AG10803 (cell line): ENCODE measurements at places on chromosomes 16 and 17.
A peak's percentile ranks its signal among the peaks of the same experiment; 100 is the strongest.

DNA sequence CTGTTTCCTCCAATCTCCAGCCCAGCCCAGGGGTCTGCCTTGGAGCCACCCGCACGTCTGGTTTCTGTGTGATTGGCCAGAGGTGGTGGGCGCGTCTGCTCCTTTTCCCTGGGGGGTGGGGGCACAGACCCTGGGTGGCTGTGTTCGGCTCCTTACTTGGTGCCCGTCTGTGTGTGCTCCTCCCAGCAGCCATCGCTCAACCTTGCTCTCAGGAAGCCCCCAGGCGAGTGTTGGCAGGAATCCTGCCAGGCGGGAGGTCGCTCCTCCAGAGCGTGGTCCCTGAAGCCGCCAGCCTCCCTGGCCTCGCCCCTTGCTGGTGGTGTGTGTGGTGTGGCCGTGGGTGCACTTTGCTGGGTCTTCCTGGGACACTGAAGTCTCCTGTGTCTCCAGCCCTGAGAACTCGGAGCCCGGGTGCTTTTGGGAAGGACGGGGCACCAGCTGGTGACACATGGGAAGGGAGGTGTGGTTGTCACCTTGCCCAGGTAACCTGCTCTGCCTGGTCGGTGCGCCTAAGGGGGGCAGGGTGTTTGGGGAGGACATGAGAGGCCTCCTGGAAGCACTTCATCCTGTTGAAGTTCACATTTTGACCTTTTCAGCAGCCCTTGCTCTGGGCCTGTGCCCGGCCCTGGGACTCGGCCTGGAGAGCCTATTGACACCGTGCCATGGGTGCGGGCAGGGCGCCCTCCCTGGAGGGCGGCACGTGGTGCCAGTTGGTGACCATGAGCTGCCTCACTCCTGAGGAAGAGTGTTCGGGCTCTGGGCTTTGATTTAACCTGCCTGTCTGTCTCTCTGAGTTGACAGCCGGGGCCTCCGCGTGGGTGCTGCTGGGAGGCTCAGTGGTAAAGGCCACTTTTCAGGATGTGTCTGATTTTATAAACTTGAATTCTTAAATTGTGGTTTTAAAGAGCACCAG, 49.0 kb upstream of the ZNF750 start:
- DNase-seq = no peak

GRCh38 chr17:13474073-13474800, 127.5 kb downstream of the HS3ST3A1 start:
- peak; percentile 7 for DNase-seq

GRCh38 chr16:333406-334094, 19.0 kb downstream of the AXIN1 start:
- DNase-seq = no peak

DNA sequence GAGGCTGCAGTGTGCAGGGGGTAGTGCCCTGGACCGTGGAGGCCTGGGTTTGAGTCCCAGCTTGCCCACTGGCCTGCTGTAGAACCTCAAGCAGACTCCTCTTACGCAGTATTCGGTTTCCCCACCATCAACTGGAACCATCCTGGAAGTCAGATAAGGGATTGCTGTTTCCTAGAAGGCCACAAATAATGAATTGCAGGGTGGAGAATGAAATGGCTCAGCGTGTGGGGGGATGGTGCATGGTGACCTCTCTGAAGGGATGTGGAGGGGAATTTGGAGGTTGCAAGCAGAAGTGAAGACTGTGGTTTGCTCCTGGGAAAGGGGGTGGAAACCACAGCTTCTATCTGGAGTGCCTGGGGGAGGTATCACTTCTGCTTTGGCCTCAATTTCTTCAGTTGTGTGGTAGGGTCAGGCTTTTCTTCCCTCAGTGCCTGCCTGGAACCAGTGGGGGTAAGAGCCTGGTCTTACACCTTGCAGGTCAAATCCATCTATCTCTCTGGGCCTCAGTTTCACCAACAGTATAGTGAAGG, 1.7 kb downstream of the ADGRG5 start:
- no peak for DNase-seq

- DNase-seq = no peak
Measured at GRCh38 chr16:11676799-11677198, 8.5 kb downstream of the SNN start.

DNA sequence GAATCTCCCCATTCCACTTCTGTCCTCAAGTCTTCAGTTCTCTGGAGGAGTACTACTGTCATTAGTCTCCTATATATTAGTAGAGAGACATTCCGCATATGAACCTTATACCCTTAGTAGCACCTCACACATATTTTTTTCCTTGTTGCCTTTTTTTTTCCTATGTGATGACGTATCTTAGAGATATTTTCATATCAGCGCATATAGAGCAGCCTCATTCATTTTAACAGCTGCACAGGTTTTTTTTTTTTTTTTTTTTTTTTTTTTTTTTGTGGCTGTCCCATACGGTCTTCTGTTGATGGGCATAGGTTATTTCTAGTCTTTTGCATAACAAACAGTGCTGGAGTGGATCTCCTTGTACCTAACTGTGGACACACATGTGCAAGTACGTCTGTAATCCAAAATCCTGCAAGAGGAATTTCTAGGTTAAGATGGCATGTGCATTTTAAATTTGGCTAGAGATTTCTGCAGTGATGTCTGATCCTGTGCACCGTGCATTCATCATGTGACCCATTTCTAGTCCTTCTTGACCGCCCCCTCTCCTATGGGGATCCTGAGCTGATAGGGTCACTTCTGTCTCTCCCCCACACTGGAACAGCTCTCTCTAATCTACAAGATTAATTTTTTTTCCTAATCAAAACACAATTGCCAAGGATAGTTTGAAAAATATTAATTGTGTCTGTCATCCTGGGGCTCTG, 64.8 kb downstream of the PRKCB start:
- no peak for DNase-seq

DNA sequence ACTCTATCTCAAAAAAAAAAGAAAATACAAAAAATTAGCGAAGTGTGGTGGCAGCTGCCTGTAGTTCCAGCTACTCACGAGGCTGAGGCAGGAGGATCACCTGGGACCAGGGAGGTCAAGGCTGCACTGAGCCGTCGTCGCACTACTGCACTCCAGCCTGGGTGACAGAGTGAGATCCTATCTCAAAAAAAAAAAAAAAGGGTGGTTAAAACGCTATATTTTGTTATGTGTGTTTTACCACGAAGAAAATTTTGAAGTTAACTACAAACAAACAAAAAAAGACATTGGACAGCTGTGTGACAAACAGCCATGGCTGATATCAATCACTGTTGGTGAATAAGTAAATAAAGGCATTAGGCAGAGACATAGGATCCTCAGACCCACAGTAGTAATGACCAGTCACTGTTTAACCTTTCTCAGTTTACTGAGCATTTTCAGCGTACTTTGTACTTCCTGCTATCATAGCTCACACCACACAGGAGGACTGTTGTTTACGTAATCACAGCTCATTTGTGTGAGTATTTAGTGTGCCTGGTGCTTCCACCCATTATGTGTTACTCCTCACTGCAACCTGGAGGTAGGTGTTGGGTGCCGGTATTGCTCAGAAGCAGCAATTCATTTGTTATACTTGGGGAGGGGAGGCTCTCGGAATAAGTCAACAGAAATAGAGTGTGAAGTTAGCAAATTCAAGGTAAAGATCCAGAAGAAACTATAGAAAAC, 55.4 kb downstream of the COPRS start:
- DNase-seq = no peak

GRCh38 chr16:58885528-58886170, 151.5 kb upstream of the GOT2 start:
- peak; percentile 8 for DNase-seq

DNA sequence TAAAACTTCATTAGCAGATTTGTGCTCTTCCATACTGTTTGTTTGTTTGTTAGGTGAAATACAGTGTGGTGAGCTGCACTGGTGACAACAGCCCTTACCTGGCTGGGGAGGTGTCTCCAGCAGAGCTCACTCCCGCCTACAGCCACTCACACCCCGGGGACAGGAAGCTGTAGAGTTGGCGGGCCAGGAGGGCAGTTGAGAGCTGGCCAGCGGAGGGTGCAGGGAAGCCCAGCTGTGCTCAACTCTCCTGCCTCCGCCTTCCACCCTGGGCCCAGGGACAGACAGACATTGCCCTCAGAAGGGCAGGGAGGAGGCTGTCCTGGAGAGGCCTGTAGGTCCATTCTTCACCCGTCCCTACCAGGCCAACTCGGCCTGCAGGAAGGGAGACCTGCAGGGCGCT, 48.6 kb upstream of the PVALEF start:
- no peak for DNase-seq

- peak; percentile 20 for DNase-seq
Measured at GRCh38 chr17:7856011-7856810, 1.1 kb downstream of the NAA38 start.

GRCh38 chr16:57003439-57004386, 14.4 kb downstream of the NLRC5 start:
- no peak for DNase-seq

DNA sequence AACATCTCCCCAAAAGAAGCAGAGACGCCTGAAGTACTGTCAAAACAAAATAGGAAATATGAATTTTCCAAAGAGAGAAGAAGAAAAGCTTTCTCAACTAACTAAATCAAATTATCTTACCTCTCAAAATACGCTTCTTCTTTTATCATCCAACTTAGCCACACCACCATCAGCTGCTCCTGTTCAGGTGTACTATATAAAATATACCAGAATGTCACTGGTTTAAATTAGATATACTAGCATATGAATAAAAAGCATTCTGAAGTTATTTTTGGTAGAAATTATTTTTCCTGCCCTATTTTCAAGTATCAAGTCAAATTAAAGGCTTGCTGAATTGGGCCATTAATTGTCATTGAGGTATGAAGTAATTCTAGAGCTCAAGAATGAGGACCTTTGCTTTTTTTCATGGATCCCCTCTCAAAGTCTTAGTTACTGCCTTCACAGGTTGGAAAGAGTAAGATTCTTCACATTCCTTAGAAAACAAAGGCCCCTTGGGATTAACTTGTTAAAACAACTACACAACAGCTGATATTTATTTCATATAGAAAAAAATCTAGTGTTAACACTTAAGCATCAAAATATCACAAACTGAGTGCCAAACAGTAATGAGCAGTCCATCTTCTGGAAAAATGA, 30.1 kb downstream of the INTS2 start:
- DNase-seq = no peak

DNA sequence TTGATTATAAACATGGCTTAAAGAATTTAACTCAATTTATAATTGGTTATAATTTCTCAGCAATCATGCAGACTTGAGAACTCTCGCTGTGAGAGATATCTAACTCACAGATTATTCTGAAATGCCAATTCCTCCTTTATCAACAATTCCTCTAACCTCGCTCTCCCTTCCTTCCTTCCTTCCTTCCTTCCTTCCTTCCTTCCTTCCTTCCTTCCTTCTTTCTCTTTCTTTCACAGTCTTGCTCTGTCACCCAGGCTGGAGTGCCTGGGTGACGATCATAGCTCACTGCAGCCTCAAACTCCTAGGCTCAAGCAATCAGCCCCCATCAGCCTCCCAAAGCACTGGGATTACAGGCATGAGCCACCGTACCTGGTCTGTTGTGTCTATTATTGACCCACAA, 42.4 kb downstream of the CHD9 start:
- no peak for DNase-seq

GRCh38 chr17:30361766-30362279, 16.9 kb upstream of the CPD start:
- DNase-seq = no peak

GRCh38 chr17:52789829-52790228, 631.3 kb upstream of the CA10 start:
- no peak for DNase-seq

- no peak for DNase-seq
Measured at GRCh38 chr16:11212798-11213196, 43.2 kb downstream of the SOCS1 start.

DNA sequence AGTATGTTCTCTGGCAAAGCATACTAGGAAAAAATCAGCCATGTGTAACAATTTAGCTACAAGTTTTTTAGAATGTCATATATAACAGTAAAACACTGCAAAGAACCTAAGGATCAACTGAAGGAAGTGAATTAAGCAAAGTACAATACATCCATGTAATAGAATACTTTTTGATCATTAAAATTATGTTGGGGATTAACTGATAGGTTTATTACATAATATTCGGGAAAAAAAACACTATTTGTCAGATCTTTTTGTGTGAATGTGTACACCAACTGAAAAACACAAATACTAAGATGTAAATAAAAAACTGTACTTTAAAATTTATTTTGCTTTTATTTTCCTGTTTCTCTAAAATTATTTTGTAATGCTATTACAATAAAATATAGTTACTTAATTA, 185.5 kb upstream of the DYNLRB2 start:
- no peak for DNase-seq

DNA sequence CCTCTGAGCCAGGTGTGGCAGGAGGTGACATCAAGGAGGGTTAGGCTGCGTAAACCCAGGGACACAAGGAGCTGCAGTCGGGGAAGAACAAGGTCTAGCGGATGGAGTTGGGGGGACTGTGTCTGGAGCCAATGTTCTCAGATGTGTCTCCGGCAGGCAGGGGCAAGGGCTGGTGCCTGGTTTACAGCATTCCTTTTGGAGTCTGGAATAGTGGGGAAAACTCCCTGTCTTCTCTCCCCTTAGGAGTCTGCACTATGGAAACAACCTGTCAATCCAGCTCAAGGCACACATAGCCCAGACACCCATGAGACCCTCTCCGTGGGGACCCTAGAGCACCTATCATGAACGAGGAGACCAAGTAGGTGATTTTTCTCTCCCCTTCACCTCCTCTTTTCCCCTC, 27.5 kb downstream of the NLRC5 start:
- DNase-seq = no peak

DNA sequence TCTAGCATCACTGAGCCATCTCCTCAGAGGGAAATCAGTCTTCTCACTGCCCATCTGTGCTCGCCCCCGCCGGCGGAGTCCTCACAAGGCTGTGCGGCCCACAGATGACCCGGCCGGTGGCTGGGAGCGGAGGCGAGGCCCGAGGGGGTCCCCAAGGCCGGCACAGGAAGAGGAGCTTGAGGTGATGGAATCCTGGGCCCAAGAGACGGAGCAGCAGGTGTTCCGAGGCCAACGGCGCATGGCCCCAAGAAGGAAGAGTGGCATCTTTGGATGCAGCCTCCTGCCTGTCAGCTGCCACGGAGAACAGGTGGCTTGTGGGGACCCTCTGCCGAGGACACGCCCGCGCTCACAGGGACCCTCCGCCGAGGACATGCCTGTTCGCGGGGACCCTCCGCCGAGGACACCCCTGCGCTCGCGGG, 72.7 kb upstream of the GNG13 start:
- no peak for DNase-seq

- DNase-seq = no peak
Measured at GRCh38 chr16:88690341-88691128, 4.2 kb upstream of the SNAI3 start.

DNA sequence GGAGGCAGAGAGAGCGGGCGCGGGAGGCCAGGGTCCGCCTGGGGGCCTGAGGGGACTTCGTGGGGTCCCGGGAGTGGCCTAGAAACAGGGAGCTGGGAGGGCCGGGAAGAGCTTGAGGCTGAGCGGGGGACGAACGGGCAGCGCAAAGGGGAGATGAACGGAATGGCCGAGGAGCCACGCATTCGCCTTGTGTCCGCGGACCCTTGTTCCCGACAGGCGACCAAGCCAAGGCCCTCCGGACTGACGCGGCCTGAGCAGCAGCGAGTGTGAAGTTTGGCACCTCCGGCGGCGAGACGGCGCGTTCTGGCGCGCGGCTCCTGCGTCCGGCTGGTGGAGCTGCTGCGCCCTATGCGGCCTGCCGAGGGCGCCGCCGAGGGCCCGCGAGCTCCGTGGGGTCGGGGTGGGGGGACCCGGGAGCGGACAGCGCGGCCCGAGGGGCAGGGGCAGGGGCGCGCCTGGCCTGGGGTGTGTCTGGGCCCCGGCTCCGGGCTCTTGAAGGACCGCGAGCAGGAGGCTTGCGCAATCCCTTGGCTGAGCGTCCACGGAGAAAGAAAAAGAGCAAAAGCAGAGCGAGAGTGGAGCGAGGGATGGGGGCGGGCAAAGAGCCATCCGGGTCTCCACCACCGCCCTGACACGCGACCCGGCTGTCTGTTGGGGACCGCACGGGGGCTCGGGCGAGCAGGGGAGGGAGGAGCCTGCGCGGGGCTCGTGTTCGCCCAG, 1.2 kb upstream of the CBX4 start:
- peak; percentile 52 for DNase-seq
